ENCODE measurements at places on chromosomes 11 and 22. TPM values are rescaled to one million over a fixed set of nuclear protein-coding genes. Genes with fewer than 3 reads are reported as not detected.

The APOBEC3B gene
- 0.43 TPM for total RNA-seq

The C11orf87 gene
- not detected for total RNA-seq

The DMC1 gene
- total RNA-seq, result 12.2 TPM

The PPFIBP2 gene
- total RNA-seq, result 32.3 TPM

The SSTR3 gene
- total RNA-seq, result 5.0 TPM

The P2RY2 gene
- 1.3 TPM for total RNA-seq

The OR52L1 gene
- not detected for total RNA-seq

The OPCML gene
- total RNA-seq, result not detected

The CD3D gene
- total RNA-seq, result 0.92 TPM

The OR52I1 gene
- not detected for total RNA-seq

The DDX25 gene
- total RNA-seq, result not detected

The BTG4 gene
- 0.34 TPM for total RNA-seq

The BTBD18 gene
- total RNA-seq, result not detected

The CACNA1I gene
- 0.08 TPM for total RNA-seq

The FOLR1 gene
- total RNA-seq, result 4.0 TPM

The PATE4 gene
- total RNA-seq, result not detected

The FXYD2 gene
- total RNA-seq, result 15.9 TPM

The MRE11 gene
- total RNA-seq, result 20.1 TPM

The TMEM191C gene
- 0.37 TPM for total RNA-seq

The TSPAN32 gene
- total RNA-seq, result not detected

The SLC5A1 gene
- total RNA-seq, result 1.5 TPM

The APOA5 gene
- 0.35 TPM for total RNA-seq

- DNase-seq, result peak; percentile 95
Measured at GRCh38 chr11:69013009-69013951, at the start of gene MRGPRF. Gene MRGPRF (minus strand): TSS chr11:69013246. CDS start chr11:69009901, 3,345 bp downstream.

- no peak for DNase-seq
Measured at GRCh38 chr11:92277871-92278270, 53.3 kb downstream of the FAT3 start.

GRCh38 chr22:30143265-30143664 is 63.0 kb downstream of the HORMAD2 start:
- no peak for DNase-seq

- no peak for DNase-seq
Measured at GRCh38 chr11:27468209-27468994, 4.2 kb downstream of the LGR4 start.

GRCh38 chr11:66509131-66509561 is 1.3 kb upstream of the BBS1 start:
- no peak for DNase-seq

GRCh38 chr11:109708184-109708583 is 286.2 kb downstream of the C11orf87 start:
- DNase-seq, result no peak

DNA sequence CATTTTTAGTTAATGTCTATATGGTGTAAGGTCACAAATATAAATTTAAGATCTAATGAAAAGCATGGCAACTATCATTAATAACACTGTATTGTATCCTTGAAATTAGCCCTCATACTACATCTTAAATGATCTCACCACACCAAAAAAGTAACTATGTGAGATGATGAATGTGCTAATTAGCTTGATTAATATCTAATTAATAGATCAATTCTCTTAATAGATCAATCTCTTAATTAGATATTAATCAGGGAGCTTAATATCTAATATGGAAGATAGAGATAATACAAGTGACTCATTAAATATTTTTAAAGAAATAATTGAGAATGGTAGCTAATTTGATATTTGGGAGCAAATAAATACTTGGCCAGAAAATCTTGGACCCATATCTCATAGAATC is 178.5 kb upstream of the FAT3 start:
- no peak for DNase-seq

GRCh38 chr22:37259540-37260029 is 15.5 kb upstream of the RAC2 start:
- no peak for DNase-seq

- no peak for DNase-seq
Measured at GRCh38 chr11:106014620-106015019, 7.4 kb downstream of the MSANTD4 start.

DNA sequence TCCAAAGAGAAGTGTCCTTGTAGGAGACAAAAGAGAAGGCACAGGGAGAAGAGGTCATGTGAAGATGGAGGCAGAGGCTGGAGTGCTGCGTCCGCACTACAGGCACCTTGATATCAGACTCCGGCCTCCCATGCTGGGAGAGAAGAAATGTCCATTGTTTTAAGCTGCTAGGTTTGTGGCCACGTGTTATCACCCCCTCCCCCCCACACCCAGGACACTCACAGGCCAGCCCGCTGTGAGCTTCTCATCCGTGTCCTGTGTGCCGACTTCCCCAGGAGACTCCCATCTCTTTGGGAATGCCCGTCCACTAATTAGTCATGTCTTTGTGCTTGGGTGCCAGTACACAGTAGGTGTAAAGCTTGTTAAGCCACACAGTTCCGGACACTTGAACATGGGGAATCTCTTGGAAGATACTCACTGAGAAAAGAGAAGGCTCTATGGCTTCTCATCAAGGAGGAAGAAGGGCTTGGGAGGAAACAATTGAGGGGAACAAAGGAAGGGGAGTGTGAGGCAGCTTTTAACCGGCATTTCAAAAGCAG is 1234.7 kb downstream of the TBC1D22A start:
- DNase-seq, result no peak

- DNase-seq, result peak; percentile 7
Measured at GRCh38 chr22:47161631-47162030, 399.2 kb downstream of the TBC1D22A start.

DNA sequence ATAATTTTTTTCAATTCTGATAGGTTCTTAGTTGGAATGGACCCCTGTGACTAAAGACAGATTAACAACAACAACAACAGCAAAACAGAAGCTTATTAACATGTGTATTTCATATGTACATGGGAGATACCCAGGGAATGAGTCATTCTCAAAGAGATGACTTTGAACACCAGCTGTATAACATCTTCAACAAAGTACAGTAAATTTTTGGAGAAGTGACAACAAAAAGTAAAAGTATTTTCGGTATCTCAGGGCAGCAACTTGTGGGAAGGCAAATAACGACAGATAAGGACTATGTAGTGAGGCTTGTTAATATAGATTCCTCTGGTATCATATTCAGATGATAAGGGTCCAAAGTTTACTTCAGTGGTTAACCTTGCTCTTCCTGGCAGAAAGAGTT is 573.4 kb upstream of the RAG2 start:
- no peak for DNase-seq

DNA sequence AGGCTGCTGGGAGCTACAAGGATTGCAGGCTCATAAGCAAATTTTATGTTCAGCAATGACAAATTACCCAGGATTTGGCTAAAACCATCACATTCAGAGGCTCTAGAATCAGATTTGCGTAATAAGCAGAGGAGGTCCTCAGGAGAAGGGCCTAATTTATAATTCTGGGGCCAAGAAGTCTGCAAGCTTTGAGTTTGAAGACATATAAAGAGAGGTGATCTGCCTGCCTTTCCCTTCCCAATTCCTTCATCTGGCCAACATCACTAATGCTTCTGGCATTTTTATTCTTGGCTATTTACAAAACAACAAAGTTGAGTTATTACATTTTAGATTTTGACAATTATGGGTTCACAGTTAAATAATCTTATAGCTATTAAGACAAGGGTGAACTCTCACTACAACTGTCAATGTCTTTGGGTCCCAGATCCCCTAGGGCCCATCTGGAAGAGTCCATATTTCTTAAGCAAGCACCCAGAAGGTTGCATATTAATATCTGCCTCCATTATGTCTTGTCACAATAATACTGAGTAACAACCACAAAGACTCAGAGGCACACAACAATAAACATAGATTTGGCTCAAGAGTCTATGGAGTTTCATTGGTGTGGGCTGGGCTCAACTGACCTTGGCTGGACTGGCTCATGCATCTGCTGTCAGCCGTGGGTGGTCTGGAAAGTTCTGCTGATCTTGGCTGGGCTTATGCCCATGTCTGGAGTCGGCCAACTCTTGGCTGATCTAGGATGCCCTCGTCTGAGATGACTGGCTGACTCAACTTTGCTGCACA is 67.2 kb upstream of the CD82 start:
- no peak for DNase-seq

GRCh38 chr11:69295995-69296889 is 2.3 kb downstream of the MYEOV start:
- no peak for DNase-seq

GRCh38 chr11:12556155-12556554 is 118.1 kb upstream of the TEAD1 start:
- DNase-seq, result no peak

- no peak for DNase-seq
Measured at GRCh38 chr11:109527496-109527895, 105.5 kb downstream of the C11orf87 start.

DNA sequence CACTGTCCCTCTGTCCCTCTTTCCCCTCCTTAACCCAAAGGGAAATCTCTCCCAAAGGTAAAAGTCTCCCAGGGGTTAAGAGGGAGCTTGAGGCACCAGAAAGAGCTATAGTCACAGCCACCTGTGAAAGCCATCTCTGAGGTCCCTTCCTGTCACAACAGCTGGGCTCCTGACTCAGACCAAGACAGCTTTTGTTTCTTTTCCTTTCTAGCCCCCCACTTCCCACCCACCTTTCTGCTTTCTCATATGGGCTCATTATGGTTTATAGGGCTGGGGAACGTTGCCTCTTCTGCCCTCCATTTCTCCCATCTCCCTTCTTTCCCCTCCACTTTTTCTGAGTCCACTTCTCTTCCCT is 19.1 kb downstream of the MIF start:
- no peak for DNase-seq

- no peak for DNase-seq
Measured at GRCh38 chr11:93733474-93733873, 7.8 kb downstream of the TAF1D start.

- no peak for DNase-seq
Measured at GRCh38 chr11:101478587-101479369, 105.0 kb downstream of the TRPC6 start.

GRCh38 chr22:48505891-48506290 is 1321.8 kb downstream of the BRD1 start:
- DNase-seq, result no peak

DNA sequence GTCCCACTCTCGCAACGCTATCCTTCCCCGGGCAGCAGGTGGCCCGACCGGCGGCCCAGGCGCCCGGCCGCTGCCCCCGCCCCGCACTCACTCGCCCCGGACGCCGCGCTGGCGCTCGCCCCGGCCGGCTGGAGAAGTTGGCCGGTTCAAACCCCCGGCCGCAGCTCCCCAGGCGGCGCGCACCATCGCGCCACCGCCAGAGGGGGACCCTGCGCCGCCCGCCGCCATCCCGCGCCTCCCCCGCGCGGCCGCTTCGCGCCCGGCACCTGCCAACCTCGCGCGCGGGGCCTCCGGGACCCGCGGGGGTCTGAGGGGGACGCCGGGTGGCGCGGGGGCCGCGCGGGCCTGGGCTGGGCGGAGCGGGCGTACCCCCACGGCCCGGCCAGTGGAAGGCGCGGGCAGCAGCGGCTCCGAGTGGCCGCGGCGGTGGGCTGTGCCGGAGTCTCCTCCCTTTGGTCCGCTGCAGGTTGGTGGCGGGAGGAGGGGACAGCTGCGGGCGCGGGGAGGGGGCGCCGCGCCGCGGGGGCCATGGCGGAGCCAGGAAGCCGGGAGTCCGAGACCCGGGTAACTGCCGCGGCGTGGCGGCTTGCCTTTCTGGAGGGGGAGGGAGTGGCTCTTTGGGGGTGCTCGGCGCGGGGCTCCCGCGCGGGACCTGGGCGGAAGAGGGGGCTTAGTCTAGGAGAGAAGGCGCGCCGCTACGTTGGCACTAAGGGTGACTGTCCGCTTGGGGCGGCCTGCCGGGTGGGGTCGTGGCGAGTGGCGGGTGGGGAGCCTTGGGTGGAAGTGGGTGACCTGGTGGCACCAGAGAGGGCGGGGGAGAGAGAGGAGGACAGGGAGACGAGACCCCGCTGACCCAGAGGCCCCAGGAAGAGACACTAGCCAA is at the start of the genes MPST and TST:
TSS of gene MPST (plus strand) at position 434 of the 883 bp plus-strand sequence. CDS start at position 529, 95 bp downstream.
TSS of gene TST (minus strand) at position 139 of the 883 bp plus-strand sequence. CDS start 715 bp downstream, outside the sequence.
- peak; percentile 87 for DNase-seq

GRCh38 chr11:67704524-67704923 is 30.1 kb upstream of the ALDH3B2 start:
- DNase-seq, result no peak

DNA sequence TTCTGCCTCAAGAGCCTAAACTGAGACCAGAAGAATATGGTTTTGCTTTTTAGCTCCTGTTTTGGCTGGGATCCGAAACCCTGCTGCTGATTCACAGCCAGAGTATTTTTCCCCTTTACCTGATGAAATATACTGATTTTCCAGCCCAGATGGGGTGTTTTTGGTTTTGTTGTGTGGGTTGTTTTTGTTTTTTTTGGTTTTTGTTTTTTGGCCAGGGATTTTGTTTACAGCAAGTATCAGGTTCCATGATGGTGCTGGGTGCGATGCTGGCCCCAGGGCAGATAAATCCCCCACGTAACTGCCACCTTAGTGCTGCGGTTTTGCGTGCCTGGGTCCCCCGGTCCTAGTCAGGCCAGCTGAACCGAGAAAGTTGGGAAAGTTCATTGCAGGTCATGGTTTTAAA is 103.7 kb downstream of the ZBTB16 start:
- DNase-seq, result no peak

- no peak for DNase-seq
Measured at GRCh38 chr11:25734591-25735211, 597.2 kb upstream of the ANO3 start.

GRCh38 chr11:102110761-102111010 is 439 bp downstream of the YAP1 start:
- DNase-seq, result no peak

DNA sequence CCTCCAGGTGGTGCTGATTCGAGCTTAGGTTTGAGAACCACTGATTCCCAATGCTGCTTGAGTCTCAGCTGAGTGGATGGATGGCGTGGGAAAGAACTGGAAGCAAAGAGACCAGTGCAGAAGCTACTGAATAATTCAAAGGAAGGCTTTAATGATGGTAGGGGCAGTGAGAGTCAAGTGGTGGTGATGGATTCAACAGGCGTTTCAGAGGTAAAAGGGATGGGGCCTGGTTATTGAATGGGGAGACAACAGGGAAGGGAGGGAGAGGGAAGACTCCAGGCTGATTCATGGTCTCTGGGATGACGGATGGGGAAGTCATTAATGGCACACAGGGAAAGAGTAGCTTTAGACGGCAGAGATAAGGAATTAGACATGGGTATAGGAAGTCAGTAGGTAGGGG is 104.3 kb upstream of the TBCEL start:
- no peak for DNase-seq

GRCh38 chr11:103608566-103608965 is 427.9 kb upstream of the DDI1 start:
- DNase-seq, result no peak

GRCh38 chr11:75342231-75342918 is 9.1 kb downstream of the ARRB1 start:
- no peak for DNase-seq

GRCh38 chr11:128464878-128465450 is 122.4 kb downstream of the ETS1 start:
- no peak for DNase-seq

DNA sequence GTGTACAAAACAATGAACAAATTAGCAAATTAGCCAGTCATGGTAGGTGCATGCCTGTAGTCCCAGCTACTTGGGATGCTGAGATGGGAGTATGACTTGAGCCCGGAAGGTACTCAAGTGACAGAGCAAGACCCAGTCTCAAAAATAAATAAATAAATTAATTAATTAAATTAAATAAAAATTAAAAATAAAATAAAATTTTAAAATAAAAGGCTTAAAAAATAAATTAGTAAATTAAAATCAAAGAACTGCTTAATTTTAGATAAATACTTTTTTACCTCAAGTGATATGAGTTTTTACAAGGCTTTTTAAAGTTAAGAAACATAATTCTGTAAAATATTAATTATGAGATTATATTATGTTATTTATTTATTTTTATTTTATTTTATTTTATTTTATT is 50.9 kb upstream of the TSPAN18 start:
- DNase-seq, result no peak

- DNase-seq, result no peak
Measured at GRCh38 chr22:30718938-30719337, 24.3 kb downstream of the OSBP2 start.
